Epithelial cell of proximal tubule (primary cell): ENCODE measurements at places on chromosomes 16 and 17. TPM values are rescaled to one million over a fixed set of nuclear protein-coding genes. Genes with fewer than 3 reads are reported as not detected.

DNA sequence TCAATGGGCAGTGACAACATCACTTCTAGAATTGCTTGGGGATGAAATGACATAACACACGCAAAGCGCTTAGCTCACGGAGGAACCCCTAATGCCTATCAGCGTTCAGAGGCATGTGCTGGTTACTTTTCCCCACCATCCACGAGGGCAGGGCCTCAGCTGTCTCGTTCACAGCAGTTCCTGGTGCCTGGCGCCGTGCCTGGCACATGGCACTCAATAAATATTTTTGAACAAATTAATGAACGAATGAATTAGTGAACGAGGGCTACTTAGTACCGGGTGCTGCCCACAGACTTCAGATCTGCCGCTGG lies 14.1 kb upstream of the CIBAR2 start:
- no peak for DNase-seq

- DNase-seq: no peak
These were observed 266.0 kb upstream of the SDK2 start for GRCh38 chr17:73910206-73910605.

- DNase-seq: no peak
These were observed 79.4 kb upstream of the CBX4 start for GRCh38 chr17:79918581-79919163.

- DNase-seq: no peak
These were observed 620 bp downstream of the SAMD14 start for GRCh38 chr17:50129353-50129727.

The SYCE1L gene
- 2.4 and 10.7 TPM in 2 replicates for total RNA-seq

The CD68 gene
- total RNA-seq: 10.7 and 16.7 TPM in 2 replicates
